NCI-H1417 (cell line): ENCODE measurements at places on chromosomes 5 and 9.

GRCh38 chr9:98087420-98088354, 31.2 kb downstream of the NANS start:
- DNase-seq = no peak

- DNase-seq = no peak
Measured at GRCh38 chr5:73336366-73336765, 112.2 kb downstream of the FOXD1 start.

DNA sequence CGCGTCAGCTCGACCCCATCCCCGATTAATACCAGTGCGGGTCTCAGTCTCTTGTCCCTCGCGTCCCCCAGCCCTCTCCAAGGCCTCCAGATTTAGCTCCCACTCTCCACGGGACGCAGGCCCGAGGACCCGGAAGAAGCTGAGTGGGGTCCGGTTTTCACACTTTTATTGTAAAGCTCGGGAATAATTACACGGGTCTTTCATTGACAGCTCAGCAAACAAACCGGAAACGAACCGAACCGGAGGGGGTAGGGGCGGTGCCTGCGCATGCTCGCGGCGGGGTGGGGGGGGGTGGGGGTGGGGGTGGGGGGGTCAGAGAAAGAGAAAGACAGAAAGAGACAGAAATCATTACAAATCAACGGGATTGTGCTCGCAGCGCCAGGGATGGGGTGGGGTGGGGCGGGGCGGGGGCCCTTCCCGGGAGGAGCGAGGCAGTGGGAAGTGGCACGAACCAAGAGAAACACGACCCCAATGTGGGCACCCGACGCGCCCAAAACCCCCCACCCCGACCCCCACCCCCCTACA, 27.9 kb downstream of the PCDH1 start:
- DNase-seq = no peak

DNA sequence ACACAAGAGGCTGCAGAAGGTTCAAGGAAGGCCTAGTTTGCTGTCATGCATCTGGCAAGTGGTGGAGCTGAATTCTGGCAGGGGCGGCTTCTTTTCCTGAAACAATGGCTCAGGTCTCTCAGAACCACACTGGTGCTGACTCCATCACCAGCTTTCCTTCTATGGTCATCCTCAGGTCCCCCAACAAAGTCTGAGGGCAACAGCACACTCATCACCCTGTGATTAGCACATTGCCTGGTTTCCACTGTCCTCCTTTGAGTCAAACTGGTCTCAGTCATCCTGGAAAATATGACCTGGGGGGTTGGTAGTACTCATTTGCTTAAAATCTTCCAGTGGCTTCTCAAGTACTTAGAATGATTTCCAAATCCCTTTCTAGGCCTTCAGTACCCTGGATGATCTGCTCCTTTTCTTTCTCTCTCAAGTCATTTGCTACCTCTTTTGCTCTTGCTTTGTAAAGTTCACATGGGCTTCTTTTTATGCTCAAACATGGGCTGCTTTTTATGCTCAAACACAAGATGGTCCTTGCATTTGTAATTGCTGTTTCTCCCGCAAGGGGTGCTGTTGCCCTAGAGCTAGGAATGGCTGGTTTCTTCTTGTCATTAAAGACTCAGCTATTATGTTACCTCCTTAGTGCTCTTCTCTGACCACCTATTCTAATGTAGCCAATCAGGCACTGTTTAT, 144.9 kb downstream of the ALDH1A1 start:
- no peak for DNase-seq

- DNase-seq = no peak
Measured at GRCh38 chr9:114733816-114734215, 51.8 kb upstream of the TEX48 start.

DNA sequence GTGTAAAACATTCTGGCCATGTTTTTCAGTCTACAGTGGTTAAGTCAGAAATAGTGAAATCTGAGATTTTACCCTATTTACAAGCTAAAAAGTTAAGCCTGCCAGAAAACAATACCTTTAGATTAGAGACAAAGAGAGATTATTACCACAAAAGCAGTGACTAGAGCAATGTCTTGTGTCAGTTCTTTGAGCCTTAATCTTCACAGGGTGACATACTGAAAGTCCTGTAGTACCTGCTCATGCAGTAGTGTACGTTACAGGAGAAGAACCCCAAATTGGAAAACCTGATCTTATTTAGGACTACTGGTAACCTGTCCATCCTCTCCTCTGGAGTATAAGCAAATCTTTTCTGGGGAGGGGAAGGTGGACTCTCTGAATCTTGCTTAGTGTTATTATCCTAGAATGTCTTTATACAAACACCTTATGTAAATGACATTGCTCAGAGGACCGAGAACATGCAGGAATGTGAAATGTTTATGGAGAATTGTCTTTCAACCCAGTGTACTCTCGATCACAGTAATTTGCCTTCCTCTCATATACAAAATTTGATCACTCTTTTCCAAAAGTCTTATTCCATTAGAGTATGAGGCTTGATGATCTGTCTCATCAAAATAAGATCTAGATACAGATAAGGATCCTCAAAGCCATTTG, 55.7 kb downstream of the ERBIN start:
- no peak for DNase-seq

GRCh38 chr5:126651013-126651577, 50.3 kb downstream of the PHAX start:
- DNase-seq = no peak

DNA sequence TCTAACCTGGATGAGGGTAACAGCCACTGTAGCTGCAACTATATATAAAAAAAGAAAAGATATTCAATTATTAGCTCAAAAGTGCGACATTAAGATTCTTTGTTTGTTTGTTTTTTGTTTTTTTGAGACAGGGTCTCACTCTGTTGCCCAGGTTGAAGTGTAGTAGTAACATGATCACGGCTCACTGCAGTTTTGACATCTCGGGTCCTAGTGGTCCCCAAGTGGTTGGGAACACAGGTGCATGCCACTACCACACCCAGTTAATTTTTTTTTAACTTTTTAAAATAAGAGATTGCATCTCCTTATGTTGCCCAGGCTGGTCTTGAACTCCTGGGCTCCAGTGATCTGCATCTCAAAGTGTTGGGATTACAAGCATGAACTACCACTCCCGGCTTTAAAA, 61.8 kb downstream of the MEF2C start:
- no peak for DNase-seq

GRCh38 chr9:133224762-133225161, 15.7 kb upstream of the OBP2B start:
- DNase-seq = no peak

- DNase-seq = no peak
Measured at GRCh38 chr9:3262826-3263529, 262.8 kb downstream of the RFX3 start.

GRCh38 chr5:8839361-8840055, 706.4 kb downstream of the SEMA5A start:
- DNase-seq = no peak

GRCh38 chr9:77802515-77803293, 154.6 kb upstream of the GNA14 start:
- peak; percentile 78 for DNase-seq

DNA sequence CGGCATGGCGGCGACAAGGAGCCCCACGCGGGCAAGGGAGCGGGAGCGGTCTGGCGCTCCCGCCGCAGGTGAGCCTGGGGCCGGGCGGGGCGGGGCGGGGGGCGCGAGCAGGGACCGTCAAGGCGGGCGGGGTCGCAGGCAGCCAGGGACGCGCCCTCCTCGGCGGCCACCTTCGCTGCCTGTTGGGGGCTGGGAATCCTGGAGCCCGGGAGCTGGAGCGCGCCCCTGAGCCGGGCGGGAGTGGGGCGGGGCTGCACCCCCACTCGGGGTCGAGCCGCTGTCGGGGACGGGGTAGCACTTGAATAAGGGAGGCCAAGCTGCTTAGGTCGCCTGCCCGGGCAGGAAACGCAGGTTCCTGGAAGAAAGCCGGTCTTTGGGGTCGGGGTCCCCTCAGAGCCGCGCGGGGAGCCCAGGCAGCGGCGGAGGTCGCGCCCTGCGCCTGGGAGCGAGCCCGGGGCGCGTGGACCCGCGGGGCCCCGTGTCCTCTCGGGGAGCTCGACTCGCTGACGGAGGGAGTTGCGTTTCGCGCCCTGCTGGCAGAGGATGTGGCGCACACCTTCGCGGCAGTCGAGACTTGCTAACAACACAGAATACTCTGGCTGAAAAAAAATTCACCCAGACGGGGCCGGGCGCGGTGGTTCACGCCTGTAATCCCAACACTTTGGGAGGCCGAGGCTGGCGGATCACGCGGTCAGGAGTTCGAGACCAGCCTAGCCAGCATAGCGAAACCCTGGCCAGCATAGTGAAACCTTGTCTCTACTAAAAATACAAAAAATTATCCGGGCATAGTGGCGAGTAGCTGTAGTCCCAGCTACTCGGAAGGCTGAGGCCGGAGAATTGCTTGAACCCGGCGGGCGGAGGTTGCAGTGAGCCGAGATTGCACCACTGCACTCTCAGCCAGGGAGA, 552 bp downstream of the OTULINL start:
- DNase-seq = peak; percentile 92

DNA sequence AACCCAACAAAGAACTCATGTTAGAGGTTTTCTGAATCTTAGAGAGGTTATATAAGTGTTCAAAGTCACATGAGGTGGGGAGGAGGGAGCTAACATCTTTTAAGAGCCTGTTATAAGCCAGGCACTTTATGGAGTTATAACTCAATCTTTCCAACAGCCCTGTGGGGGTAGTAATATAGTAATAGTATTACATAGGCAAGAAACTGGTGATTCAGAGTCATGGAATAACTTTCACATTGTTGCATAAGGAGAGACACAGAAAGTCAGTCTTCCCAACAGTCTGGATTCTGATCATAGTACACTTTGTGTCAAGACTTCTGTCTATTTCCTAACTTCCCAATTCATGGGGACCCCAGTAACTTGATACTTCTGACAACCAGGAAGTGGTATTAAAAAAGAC, 89.2 kb downstream of the ACER2 start:
- no peak for DNase-seq

- DNase-seq = no peak
Measured at GRCh38 chr9:91522481-91522880, 98.8 kb upstream of the NFIL3 start.

- no peak for DNase-seq
Measured at GRCh38 chr5:133902511-133903118, 65.8 kb downstream of the C5orf15 start.

- no peak for DNase-seq
Measured at GRCh38 chr5:61779743-61780142, 447.7 kb downstream of the ZSWIM6 start.

DNA sequence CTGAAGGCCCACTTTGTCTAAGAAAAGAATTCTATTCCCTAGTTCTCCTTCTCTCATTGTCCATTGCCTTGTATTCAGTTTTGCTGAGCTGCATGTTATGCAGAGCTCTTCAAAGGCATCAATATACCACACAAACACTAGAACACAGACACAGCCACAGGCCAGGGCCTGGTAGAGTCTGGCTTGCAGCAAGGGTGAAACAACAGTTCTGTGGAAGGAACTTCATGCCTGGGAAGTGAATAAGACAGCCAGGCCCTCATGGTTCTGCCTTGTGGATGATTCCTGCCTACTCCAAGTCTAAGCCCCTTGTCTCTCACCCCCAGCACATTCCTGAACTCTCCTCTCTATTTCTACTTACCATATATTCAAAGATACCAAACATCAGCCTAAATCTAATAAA, 30.8 kb downstream of the KLHL3 start:
- DNase-seq = no peak

DNA sequence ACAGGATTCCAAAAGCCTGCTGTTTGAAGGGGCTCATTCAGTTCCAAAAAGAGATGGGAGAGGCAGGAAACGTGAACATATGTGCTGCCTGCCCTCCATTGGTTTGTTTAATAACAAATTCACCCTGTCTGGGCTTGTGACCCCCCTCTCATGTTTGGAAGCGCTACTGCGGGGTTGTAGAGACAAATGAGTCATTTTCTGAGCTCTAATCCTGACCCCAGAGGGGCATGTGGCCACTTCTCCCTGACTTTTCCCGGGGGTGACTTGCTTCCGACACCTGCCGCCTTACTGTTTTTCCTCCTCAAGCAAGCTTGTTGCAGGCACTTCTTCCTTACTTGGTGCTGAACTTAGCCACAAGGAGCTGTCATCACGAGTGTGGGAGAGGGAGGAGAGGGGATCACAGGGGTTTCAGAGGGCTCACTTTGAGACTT, 75.9 kb downstream of the LMNB1 start:
- no peak for DNase-seq
